ENCODE measurements at places on chromosomes 2 and 18.

DNA sequence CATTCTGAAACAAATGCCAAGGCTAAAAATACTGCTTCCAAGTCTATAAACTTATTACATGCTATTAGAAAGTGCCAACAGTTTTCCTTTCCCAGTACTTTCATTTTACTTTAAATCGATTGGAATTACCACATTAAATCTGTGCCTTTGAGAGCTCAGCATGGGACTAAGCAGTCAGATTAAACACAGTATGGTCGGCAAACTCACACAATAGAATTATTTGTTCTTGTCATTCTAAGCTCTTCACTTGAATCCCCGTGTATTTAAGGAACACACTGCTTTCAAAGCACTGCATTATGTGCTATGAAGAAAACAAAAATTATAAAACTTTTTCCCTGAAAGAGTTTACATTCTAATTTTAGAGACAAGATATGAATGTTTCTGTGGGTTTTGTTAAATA is 444.4 kb upstream of the SLC39A10 start:
- no peak for DNase-seq

DNA sequence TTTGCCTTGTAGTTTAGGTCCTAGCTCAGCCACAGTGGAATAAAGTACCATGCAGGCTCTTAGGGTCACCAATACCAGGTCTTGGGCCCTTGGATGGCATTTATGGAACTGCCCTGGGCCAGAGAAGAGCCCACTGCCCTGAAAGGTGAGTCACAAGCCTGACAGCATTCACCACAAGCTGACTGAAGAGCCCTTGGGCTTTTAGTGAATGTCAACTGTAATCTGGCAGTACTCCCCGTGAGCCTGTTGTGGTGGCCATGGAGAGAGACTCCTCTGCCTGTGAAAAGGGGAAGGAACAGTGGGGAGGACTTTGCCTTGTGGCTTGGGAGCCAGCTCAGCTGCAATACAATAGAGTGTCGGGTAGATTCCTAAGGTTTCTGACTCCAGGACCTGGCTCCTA is 1389.7 kb downstream of the DSC3 start:
- no peak for DNase-seq

- no peak for DNase-seq
Observed at GRCh38 chr18:10839421-10839820, 309.9 kb downstream of the PIEZO2 start.

DNA sequence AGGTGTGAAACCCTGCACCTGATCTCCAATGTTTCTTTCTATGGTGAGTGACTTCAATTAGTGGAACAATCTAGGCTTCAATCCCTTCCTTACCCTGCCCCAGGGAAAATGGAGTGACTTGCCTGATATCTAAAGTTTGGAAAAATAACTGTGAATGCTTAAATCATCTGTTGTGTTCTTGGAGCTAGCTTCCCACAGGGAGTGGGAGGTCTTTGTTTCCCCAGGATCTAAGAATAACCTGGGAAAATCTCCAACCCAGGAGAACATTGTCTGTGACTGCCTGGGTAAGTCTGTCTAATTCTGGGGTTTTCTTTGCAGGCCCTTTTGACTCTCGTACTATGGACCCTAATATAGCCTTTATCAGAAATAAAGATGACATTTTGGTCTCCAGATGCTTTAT is 13.6 kb upstream of the LDAH start:
- DNase-seq = no peak

GRCh38 chr18:74731097-74731496 is 133.4 kb downstream of the ZNF407 start:
- DNase-seq = no peak

GRCh38 chr2:31606509-31606908 is 25.8 kb upstream of the SRD5A2 start:
- DNase-seq = no peak

- DNase-seq = no peak
Observed at GRCh38 chr18:58325494-58325893, 281.5 kb downstream of the NEDD4L start.

- no peak for DNase-seq
Observed at GRCh38 chr2:56962673-56963072, 778.9 kb downstream of the CCDC85A start.

GRCh38 chr18:65761636-65762295 is 11.0 kb downstream of the CDH7 start:
- DNase-seq = no peak

- DNase-seq = no peak
Observed at GRCh38 chr2:110888411-110888810, 156.0 kb downstream of the ACOXL start.

- DNase-seq = no peak
Observed at GRCh38 chr2:237729681-237730475, 68.7 kb upstream of the RBM44 start.

DNA sequence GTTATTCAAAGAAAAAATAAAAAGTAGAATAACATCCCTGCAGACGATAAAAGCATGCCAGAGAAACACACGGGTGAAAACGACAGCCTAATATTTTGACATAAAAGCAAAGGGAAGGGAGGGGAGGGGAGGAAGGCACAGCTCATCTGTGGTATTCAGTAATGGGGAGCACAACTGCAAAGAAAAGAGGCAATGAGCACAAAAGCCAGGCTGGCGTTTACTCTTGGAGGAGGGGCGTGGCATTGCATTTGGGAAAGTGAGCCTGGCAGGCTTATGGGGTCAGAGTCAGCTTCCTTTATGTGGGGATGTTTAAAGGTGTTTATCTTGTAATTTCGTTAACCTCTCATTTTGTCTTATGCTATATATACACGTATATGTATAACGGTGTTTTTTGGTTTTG is 53.2 kb downstream of the STEAP3 start:
- DNase-seq = no peak

DNA sequence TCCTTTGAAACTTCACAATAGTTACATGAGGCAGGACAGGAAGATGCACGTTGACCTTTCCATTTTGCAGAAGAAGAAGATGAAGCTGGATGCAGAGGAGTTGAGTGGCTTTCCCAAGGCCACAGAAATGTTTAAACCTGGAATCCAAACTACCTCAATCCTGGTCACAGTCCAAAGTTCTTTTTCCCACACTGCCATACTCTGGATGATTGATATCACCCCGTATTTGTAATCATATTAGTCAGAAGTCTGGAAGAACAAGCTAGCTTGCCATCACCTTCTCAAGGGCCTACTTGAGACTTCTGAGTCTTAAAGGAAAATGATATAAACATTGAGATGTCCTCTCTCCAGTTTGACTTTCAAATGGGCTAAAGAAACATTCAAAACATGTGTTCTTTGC is 190.1 kb downstream of the LNPK start:
- DNase-seq = no peak

DNA sequence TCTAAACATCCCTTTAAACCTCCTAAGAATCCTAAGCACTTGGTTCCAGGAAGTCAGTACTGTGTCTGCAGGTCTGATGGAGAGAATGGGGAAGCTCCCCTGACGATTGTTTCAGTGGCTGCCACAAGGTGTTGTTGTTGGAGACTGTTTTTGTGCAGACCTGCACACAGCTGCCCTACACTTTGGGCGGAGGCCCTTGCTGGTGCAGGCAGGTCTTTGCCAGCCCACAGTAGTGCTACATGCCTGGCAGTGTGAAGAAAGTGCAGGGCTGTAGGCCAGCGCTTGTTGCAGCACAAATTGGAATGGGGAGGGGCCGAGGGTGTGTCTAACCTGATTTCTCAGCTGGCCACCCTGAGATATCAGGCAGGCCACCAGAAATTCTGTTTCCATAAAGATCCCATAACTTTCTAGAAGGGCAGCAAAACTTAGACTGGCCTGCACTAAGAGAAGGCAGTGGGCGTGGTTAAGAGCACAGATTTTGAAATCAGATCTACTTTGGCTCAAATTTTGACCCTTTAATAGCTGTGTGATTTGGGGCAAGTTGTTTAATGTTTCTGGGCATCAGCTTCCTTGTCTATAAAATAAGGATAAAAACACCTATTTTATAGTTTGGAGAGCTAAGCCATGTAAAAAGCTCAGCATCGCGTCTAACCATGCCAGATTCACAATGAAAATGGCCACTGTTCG is 83.7 kb upstream of the SLC1A4 start:
- DNase-seq = no peak

- no peak for DNase-seq
Observed at GRCh38 chr2:184685999-184686841, 87.9 kb downstream of the ZNF804A start.

- DNase-seq = no peak
Observed at GRCh38 chr2:229768235-229768634, 53.9 kb upstream of the DNER start.

GRCh38 chr2:168254158-168254935 is 7.0 kb upstream of the STK39 start:
- no peak for DNase-seq

DNA sequence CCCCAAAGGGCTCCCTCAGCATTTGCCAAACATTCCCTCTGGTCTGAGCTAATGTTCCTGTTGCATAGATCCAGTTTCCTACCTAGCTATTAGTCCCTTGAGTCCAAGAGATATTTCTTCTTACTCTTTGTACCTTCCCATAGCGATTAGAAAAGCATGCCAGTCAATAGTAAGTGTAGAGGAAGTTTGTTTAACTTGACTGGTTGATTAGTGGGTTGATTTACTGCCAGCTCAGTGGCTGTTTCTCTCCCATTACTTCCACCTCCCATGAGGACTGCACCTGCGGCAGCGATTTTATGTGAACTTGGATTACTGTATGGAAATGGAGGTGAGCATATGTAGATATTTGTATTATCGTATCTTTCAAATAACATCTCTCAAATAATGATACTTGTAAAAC is 1748.4 kb upstream of the CELF4 start:
- no peak for DNase-seq

DNA sequence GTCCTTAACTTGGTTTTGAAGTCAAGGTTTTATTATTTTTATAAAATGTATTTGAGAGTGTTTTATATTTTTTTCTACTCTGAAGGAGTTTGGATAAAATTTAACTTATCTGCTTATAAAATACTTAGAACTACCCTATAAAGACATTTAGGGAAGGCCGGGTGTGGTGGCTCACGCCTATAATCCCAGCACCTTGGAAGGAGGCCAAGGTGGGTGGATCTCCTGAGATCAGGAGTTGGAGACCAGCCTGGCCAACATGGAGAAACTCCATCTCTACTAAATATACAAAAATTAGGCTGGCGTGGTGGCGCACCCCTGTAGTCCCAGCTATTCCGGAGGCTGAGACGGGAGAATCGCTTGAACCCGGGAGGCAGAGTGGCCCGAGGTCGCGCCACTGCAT is 486.4 kb downstream of the DSC3 start:
- DNase-seq = no peak

DNA sequence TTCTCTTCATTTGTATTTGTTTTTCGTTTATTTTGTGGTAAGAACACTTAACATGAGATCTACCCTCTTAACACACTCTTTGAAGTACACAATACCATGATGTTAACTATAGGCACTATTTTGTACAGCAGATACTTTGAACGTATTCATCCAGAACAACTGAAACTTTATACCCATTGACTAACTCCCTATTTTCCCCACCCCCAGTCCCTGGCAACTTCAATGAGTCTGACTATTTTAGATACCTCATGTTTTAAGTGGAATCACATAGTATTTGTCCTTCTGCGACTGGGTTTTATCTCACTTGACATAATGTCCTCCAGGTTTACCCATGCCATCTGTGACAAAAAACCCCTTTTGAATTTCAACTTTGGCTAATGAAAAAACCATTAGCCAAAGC is 356.3 kb upstream of the CDH20 start:
- no peak for DNase-seq

- no peak for DNase-seq
Observed at GRCh38 chr2:144514616-144515091, 5.3 kb downstream of the ZEB2 start.

All from stimulated activated CD4-positive, alpha-beta T cell treated with anti-CD3 and anti-CD28 coated beads, Interleukin-1b, Interleukin-23, amount 100 ng/mL, for 4 hours (primary cell).